ENCODE measurements at places on chromosomes 12 and 14. TPM values are rescaled to one million over a fixed set of nuclear protein-coding genes. Genes with fewer than 3 reads are reported as not detected.

DNA sequence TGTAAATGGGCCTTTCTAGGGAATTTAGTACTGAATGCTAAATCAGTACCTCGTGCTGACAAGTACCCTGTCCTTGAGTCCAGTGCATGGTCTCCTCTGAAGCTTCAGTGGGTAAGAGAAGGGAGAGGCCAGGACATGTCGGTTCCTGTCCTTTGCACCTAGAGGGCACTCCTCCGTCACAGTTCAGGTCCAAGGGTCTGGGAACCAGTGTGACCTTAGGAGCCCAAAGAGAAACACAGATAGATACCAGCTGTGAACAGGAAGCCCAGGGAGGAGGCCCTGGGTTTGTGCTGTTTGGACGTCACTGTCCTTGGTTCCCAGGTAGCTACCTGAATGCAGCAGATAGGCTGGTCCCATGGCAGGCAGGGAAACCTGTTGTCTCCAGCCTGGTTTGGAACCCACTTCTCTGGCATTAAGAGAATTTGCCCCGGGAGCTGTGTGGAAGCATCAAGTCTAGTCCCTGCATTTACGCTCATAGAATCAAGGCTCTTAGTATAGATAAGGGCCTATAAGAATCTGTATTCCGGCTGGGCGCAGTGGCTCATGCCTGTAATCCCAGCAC lies 3.9 kb upstream of the FGF23 start:
- no peak for DNase-seq
- no peaks in the 10 kb centered on the region for H3K36me3 ChIP-seq
- no peaks in the 10 kb centered on the region for H3K4me1 ChIP-seq

DNA sequence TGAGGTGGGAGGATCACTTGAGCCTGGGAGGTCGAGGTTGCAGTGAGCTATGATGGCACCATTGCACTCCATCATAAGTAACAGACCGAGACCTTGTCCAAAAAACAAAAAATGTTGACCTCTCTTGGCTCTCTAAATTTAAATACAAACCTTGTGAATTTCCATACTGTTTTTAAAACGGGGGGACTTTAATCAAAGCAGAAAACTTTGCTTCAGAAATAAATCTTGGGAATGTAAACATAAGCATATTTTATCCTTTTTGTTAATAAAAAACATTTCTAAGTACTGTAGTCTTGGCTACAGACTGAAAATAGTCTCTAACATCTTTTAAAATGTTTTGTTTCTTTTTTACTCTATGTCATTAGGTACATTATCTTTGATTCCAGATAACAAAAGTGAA lies 130.7 kb upstream of the RASSF8 start:
- H3K27ac ChIP-seq: no peak overlapping the region
- H3K4me1 ChIP-seq: peaks cover 10% of the 10 kb centered on the region
- H3K27me3 ChIP-seq: no peaks in the 10 kb centered on the region
- no peak for DNase-seq

DNA sequence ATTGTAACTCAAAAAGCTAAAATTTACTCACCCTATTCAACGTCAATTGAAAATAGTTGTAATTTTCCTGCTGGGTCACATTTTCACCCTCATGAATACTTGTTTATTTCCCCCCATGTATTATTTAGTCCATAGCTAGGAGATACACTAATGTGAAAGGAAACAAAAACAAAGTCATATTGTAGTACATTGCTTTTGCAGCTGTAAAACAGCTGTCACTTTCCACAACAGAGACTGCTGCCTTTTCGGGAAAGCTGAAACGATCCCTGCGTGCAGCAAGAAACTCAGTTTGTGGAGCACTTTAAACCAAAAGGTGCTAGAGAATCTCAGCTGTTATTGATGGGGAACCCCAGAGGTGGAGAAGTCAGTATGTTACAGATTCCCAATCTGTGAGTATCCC lies 4.3 kb downstream of the RACGAP1 start:
- no peaks in the 10 kb centered on the region for H3K36me3 ChIP-seq
- DNase-seq: no peak
- H3K4me3 ChIP-seq: no peak overlapping the region
- H3K4me1 ChIP-seq: peaks cover 20% of the 10 kb centered on the region
- H3K27me3 ChIP-seq: no peaks in the 10 kb centered on the region
- H3K27ac ChIP-seq: no peak overlapping the region

- no peak overlapping the region for H3K4me3 ChIP-seq
- H3K4me1 ChIP-seq: no peaks in the 10 kb centered on the region
- no peak overlapping the region for H3K27ac ChIP-seq
- no peaks in the 10 kb centered on the region for H3K27me3 ChIP-seq
- DNase-seq: no peak
- no peaks in the 10 kb centered on the region for H3K36me3 ChIP-seq
These were observed 38.6 kb downstream of the PTPRB start for GRCh38 chr12:70598467-70599193.

- no peak for DNase-seq
- no peak overlapping the region for H3K27ac ChIP-seq
- no peaks in the 10 kb centered on the region for H3K36me3 ChIP-seq
- H3K27me3 ChIP-seq: peaks cover 5% of the 10 kb centered on the region
- peaks cover 11% of the 10 kb centered on the region for H3K4me1 ChIP-seq
- no peak overlapping the region for H3K4me3 ChIP-seq
These were observed 43.0 kb downstream of the SPRING1 start for GRCh38 chr12:116694653-116695463.

DNA sequence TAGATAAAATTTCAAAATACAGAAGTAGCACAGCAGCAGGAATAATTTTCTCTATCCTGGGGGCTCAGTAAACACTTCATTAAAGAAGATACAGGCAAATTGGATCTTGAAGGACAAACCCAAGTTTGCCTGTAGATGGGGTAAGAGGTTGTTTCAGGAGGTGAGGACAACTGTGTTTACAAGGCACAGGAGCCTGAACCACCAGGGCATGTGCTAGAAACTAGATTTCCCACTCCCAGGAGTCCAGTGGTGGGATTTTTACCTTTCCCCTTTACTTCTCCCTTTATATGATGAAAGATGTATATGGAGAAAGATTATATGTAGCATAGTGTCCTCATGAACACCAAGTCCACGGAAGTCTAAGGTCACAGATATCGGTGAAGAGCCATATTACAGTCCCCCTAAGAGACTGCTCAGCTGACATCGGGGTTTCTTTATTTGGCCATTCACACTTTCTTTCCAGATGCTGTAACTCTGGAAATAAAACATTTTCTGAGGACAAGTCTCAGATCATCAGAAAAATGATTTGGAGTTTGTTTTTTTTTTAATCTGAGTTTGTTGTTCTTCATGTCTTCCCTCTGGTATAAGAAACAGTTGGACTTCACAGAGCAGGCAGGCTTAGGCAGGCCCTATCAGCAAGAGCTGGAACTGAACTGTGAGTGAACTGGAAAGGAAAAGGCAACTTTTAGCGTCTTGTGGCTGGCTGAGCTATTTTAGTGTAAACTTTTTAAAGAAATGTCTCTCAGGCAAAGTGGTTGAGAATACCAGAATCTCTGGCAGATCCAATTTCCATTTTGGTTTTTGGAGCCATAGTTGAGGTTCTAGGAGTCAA lies 8.0 kb upstream of the EVL start:
- no peak for DNase-seq
- no peaks in the 10 kb centered on the region for H3K36me3 ChIP-seq
- H3K27me3 ChIP-seq: no peaks in the 10 kb centered on the region

GRCh38 chr14:64983439-64984310 lies 3.0 kb upstream of the FNTB start:
- no peaks in the 10 kb centered on the region for H3K27me3 ChIP-seq
- H3K36me3 ChIP-seq: no peaks in the 10 kb centered on the region
- DNase-seq: no peak
- peaks cover 7% of the 10 kb centered on the region for H3K4me1 ChIP-seq

- H3K36me3 ChIP-seq: no peaks in the 10 kb centered on the region
- H3K4me3 ChIP-seq: no peak overlapping the region
- no peak for DNase-seq
- H3K27ac ChIP-seq: no peak overlapping the region
- H3K4me1 ChIP-seq: peaks cover 41% of the 10 kb centered on the region
- no peaks in the 10 kb centered on the region for H3K27me3 ChIP-seq
These were observed 51.6 kb downstream of the PLEKHG3 start for GRCh38 chr14:64755781-64756221.

GRCh38 chr12:103273645-103274044 lies 222.1 kb downstream of the C12orf42 start:
- no peaks in the 10 kb centered on the region for H3K27me3 ChIP-seq
- H3K4me3 ChIP-seq: no peak overlapping the region
- no peaks in the 10 kb centered on the region for H3K4me1 ChIP-seq
- no peak overlapping the region for H3K27ac ChIP-seq
- no peak for DNase-seq

GRCh38 chr14:34715127-34715863 lies 902 bp upstream of the CFL2 start:
- no peaks in the 10 kb centered on the region for H3K27me3 ChIP-seq

GRCh38 chr12:271161-271560 lies 8.5 kb upstream of the SLC6A13 start:
- no peak overlapping the region for H3K27ac ChIP-seq
- H3K4me3 ChIP-seq: no peak overlapping the region
- H3K4me1 ChIP-seq: no peaks in the 10 kb centered on the region
- DNase-seq: no peak
- H3K36me3 ChIP-seq: no peaks in the 10 kb centered on the region

DNA sequence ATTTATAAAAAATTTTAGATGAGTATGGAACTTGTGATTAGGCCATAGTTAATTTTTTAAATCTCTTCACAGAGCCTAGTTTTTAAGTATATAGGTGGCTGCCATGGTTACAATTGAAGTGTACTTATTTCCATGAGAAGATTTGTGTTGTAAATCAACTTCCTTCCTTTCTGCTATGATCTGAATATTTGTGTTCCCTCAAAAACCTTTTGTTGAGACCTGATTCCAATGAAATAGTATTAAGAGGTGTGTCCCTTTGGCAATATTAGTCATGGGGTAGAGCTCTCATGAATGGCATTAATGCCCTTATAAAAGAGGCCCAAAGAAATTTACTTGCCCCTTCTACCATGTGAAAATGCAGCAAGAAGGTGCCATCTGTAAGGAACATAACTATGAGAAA lies 28.8 kb downstream of the ETNK1 start:
- no peak for DNase-seq
- H3K36me3 ChIP-seq: no peaks in the 10 kb centered on the region
- H3K27me3 ChIP-seq: no peaks in the 10 kb centered on the region
- H3K4me1 ChIP-seq: peaks cover 3% of the 10 kb centered on the region

GRCh38 chr14:22478670-22479069 lies 110.4 kb downstream of the DAD1 start:
- no peaks in the 10 kb centered on the region for H3K36me3 ChIP-seq
- no peak overlapping the region for H3K4me3 ChIP-seq
- H3K27me3 ChIP-seq: no peaks in the 10 kb centered on the region
- no peak for DNase-seq
- no peaks in the 10 kb centered on the region for H3K4me1 ChIP-seq
- no peak overlapping the region for H3K27ac ChIP-seq

GRCh38 chr14:23939607-23940326 lies 13.8 kb upstream of the DHRS4 start:
- H3K4me1 ChIP-seq: no peaks in the 10 kb centered on the region
- no peak for DNase-seq
- no peaks in the 10 kb centered on the region for H3K27me3 ChIP-seq
- no peak overlapping the region for H3K4me3 ChIP-seq

DNA sequence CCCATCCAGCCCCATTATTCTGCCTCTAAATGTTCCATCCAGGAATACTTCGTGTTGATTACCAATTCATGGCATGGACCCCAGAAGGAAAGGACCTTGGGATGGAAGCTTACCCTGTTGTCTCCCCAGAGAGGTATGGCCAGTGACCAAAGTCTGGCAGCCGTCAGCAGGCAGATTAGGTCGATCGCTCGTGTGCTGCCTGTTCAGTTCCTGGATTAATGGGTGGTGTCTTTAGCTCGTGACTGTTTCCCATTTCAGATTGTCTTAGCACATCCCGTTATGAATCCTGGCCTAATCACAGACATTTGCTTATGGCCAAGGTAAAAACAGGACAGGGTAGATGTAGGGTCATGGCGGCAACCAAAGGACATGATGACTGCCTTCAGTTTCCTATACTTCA lies 122.9 kb upstream of the NTF3 start:
- no peaks in the 10 kb centered on the region for H3K27me3 ChIP-seq
- H3K4me3 ChIP-seq: no peak overlapping the region
- no peak for DNase-seq
- H3K36me3 ChIP-seq: no peaks in the 10 kb centered on the region

- no peaks in the 10 kb centered on the region for H3K4me1 ChIP-seq
- H3K27ac ChIP-seq: no peak overlapping the region
- no peaks in the 10 kb centered on the region for H3K27me3 ChIP-seq
These were observed 4.1 kb downstream of the NINJ2 start for GRCh38 chr12:659090-659683.

DNA sequence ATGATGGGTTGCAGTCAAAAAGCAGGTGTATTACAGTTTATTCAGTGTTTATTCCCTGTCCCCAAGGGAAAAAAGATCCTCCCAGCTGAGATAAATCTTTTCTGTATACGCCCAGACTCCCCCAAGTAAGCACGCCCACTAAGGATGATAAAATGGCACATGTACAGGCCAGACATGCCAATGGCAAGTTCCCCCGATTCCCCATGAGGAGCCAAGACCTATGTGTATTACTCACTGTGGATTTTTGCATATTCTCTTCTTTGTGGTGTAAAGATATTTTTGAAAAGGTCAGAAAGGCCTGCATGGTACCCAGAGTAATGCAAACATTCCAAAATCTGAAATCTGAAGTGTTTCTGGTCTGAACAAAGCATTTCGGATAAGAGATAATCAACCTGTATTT lies 22.2 kb downstream of the NR2C1 start:
- H3K4me1 ChIP-seq: no peaks in the 10 kb centered on the region
- H3K27me3 ChIP-seq: no peaks in the 10 kb centered on the region
- H3K27ac ChIP-seq: no peak overlapping the region
- no peak for DNase-seq
- no peak overlapping the region for H3K4me3 ChIP-seq

- no peaks in the 10 kb centered on the region for H3K36me3 ChIP-seq
- peaks cover 19% of the 10 kb centered on the region for H3K4me1 ChIP-seq
- H3K27ac ChIP-seq: no peak overlapping the region
- no peaks in the 10 kb centered on the region for H3K27me3 ChIP-seq
- no peak overlapping the region for H3K4me3 ChIP-seq
These were observed 30.7 kb downstream of the FOXN3 start for GRCh38 chr14:89386212-89386886.

DNA sequence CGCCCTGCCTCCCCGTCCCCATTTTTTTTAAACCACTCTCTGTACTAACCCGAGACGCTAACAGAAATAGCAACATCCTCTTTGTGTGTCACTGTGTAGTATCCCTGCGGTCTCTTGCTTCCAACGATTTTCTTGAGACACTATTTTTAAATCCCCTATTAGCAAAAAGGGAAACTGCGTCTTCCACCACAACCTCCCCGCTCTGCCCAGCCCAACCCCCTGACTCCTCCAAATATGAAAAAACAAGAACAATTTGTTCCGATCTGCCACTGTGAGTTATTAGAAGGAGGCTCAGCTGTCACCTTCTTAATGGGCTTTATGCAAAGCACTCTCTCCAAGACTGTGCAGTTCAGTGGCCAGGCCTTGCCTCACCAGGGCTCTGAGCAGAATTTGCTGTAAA lies 76.3 kb downstream of the MAP1LC3B2 start:
- no peaks in the 10 kb centered on the region for H3K36me3 ChIP-seq
- H3K27ac ChIP-seq: no peak overlapping the region
- H3K4me1 ChIP-seq: no peaks in the 10 kb centered on the region
- no peaks in the 10 kb centered on the region for H3K27me3 ChIP-seq
- H3K4me3 ChIP-seq: no peak overlapping the region
- DNase-seq: no peak

- no peak overlapping the region for H3K4me3 ChIP-seq
- no peaks in the 10 kb centered on the region for H3K36me3 ChIP-seq
- no peak overlapping the region for H3K27ac ChIP-seq
- DNase-seq: no peak
These were observed 17.3 kb upstream of the FIGNL2 start for GRCh38 chr12:51865757-51866270.

The RDH12 gene
- total RNA-seq: not detected

The CCDC175 gene
- total RNA-seq: not detected

The SYCP3 gene
- total RNA-seq: not detected

The LRTM2 gene
- total RNA-seq: not detected

The RFX4 gene
- total RNA-seq: not detected

The PPP1R1A gene
- total RNA-seq: 3.3 TPM

The NELL2 gene
- 0.63 TPM for total RNA-seq

The ACOT6 gene
- total RNA-seq: not detected

The SERPINA12 gene
- not detected for total RNA-seq

Measured in thoracic aorta (tissue), 2 donors.